Cardiac muscle cell (in vitro differentiated cells and primary cell): ENCODE measurements at places on chromosomes 2 and 18. TPM values are rescaled to one million over a fixed set of nuclear protein-coding genes. Genes with fewer than 3 reads are reported as not detected.
A peak's percentile ranks its signal among the peaks of the same experiment; 100 is the strongest.

DNA sequence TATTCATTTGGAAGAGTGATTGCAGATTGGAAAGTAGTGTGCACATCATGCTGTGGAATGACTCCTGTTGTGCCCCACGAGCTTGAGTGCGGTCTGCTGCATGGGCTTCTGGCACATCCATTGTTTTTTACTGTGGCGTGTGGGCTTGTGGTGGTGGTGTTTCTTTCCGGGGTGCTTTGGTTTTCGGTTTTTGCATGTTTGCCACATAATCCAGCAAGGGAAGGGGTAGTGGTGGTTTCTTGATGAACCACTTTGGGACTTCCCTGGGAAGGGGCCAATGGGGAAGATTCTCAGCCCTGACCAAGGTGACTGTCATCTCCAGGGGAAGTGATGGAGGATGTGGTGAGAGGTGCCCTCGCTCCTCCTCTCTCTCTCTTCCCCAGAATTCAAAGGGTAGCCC lies 57.0 kb downstream of the COA5 start:
- no peak for DNase-seq

DNA sequence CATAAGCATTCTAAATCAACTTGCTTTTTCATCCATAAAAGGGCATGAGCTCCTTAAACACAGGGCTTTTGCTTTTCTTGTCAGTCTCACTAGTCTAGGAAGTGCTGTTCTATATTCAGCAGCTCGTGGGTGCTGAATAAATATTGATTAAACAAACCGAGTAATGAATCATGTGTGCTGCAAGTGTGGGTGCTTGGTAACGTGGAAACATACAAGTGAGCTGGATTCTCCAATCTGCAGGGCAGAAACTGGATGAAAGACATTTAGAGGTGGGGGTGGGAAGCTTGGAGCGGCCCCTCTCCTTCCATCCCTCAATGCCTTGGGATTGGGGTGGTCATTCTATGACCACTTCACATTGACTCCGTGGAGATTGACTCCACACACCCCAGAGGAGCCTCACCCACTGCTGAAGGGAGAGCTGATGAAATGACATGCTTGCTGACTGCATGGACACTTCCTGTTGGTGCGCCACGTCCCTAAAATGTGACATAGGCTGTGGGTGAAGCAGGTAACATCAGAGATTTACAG lies 114.6 kb downstream of the DOCK10 start:
- peak; percentile 32 for DNase-seq

The OSR1 gene
- 20.8 and 22.3 TPM in 2 replicates for total RNA-seq

- DNase-seq: no peak
These were observed 105.4 kb upstream of the MMADHC start for GRCh38 chr2:149692961-149693396.
